ENCODE measurements at places on chromosomes 16 and 17.

- no peak for DNase-seq
Measured at GRCh38 chr16:3101841-3102470, 2.9 kb upstream of the ZSCAN10 start.

DNA sequence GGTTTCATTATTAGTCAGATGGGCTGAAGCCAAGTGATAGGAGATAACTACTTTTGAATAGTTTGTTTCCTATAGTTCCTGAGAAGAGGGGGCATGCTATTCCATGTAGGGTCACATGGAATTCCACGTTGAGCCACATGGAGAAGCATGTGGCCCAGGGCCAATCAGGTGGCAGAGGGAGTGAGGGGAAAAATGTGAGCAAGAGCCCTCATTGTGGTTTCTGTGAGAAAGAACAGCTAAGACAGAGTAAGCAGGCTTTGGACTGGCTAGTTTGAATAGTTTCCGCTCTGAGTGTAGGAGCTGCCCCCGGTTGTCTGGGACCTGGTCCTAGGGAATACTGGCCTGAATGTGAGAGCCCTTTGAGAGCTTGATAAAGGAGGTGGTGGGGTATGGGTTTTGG, 69.9 kb upstream of the CNTNAP4 start:
- no peak for DNase-seq

DNA sequence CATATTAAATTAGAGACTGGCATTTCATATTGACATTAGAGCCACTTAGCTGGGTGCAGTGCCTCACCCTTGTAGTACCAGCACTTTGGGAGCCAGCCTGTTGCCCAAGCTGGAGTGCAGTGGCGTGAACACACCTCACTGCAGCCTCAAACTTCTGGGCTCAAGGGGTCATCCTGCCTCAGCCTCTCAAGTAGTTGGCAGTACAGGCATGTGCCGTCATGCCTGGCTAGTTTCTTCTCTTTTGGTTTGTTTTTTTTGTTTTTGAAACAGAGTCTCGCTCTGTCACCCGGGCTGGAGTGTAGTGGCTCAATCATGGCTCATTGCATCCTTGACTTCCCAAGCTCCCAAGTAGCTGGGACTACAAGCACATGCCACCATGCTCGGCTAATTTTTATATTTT, 8.7 kb downstream of the PPM1E start:
- DNase-seq, result no peak

- DNase-seq, result no peak
Measured at GRCh38 chr17:948284-948852, 31.2 kb downstream of the NXN start.

GRCh38 chr16:27318392-27319256, 4.8 kb downstream of the IL4R start:
- no peak for DNase-seq

DNA sequence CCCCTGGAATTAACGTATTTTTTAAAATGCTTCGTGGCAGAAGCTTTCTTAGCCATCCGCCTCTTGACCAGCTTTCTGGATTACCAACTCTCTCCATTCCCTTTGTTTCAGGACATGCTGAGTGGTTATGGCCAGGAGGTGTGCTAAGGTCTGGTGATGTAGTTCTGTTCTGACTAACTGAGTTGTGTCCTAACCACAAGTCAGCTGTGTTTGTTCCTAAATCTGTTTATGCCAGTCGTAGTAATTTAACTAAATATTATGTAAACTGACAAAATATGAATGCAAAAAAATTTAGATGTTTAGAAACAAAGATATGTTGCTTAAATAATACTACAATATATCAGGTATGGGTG, 61.6 kb downstream of the MRTFB start:
- no peak for DNase-seq

DNA sequence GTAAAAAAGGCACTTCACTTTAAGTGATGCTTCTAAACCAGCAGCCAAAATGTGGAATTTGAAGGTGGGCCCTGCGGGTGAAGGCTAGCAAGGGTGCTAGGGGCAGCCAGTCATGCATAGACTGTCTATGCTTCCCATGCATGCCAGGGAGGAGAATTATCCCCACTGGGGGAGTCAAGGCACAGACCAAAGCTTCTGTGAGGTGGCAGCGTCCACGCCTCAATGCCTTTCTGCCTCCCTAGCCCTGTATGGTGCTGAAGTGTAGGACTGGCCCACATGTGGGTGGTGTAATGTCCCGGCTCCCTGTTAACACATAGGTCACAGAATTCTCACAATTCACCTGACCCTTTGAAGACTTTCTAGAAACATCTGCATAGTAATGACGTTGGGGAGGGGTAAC, 1.9 kb downstream of the HS3ST2 start:
- DNase-seq, result no peak

DNA sequence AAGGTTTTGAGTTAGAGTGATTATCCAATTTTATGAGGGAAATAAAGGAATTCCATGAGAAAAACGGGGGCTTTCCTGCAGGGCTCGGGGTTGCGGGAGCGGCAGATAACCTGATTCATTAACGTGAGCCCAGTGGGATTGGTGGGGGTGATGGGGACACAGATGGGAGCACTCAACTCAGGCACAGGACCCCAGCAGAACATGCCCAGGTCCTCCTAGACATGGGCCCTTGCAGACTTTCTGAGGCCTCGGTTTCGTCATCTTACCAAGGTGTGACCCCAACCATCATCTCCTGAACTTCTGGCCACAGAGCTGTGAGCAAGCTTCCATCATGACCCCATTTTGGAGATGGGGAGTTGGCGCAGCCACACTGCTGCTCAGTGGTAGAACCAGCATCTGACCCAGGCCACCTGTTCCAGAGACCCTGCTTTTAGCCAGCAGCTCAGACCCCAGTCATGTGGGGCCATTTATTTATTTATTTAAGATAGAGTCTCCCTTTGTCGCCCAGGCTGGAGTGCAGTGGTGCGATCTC, 22.3 kb downstream of the CARHSP1 start:
- DNase-seq, result no peak

- DNase-seq, result no peak
Measured at GRCh38 chr16:57544124-57544653, 1.7 kb downstream of the ADGRG5 start.

DNA sequence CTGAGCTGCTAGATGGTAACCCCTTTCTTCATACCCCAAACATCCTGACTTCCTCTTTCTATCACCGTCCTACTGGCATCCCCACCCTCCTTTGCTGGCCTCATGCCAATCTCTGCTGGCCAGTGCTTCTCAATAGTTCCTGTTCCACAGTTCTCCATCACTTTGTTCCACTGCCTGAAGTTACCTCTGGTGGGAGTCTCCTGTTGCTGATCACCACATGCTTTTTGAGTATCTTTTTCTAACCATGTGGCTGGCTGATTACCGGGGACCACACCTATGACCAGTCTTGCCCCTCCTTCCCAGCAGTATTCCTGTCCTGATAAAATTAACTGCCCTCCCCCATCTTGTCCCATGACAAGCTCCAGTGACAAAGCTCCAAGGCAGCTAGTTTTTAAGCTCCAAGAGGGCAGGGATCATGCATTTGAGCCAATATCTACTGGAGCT, 380.4 kb upstream of the CCL2 start:
- peak; percentile 92 for DNase-seq

GRCh38 chr16:1688807-1689560, 10.9 kb downstream of the JPT2 start:
- no peak for DNase-seq

DNA sequence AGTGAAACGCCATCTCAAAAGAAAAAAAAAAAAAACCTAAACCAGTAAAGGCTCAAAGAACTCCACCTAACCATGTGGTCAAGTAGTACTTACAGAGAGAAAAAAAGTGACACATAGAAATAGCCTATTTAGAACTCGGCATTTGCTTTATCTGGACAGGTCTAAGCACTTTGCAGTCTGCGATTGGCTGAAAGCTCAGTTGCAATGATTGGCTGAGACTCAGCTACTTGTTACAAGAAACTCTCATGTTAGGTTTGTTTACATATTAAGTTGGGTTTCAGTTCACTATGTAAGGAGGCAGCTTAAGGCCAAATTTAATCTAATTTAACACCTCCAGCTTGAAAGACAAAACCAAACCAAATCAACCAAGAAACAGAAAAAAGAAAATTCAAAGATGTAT, 19.1 kb downstream of the ABCC3 start:
- no peak for DNase-seq

GRCh38 chr17:82246365-82247181, 17.7 kb downstream of the SLC16A3 start:
- no peak for DNase-seq

GRCh38 chr16:11411059-11411550, 65.8 kb downstream of the RMI2 start:
- no peak for DNase-seq

- no peak for DNase-seq
Measured at GRCh38 chr17:73105431-73105830, 12.9 kb upstream of the SLC39A11 start.

GRCh38 chr16:19393226-19394111, 24.2 kb upstream of the TMC5 start:
- no peak for DNase-seq

- no peak for DNase-seq
Measured at GRCh38 chr17:48456589-48456988, 26.6 kb upstream of the SKAP1 start.

DNA sequence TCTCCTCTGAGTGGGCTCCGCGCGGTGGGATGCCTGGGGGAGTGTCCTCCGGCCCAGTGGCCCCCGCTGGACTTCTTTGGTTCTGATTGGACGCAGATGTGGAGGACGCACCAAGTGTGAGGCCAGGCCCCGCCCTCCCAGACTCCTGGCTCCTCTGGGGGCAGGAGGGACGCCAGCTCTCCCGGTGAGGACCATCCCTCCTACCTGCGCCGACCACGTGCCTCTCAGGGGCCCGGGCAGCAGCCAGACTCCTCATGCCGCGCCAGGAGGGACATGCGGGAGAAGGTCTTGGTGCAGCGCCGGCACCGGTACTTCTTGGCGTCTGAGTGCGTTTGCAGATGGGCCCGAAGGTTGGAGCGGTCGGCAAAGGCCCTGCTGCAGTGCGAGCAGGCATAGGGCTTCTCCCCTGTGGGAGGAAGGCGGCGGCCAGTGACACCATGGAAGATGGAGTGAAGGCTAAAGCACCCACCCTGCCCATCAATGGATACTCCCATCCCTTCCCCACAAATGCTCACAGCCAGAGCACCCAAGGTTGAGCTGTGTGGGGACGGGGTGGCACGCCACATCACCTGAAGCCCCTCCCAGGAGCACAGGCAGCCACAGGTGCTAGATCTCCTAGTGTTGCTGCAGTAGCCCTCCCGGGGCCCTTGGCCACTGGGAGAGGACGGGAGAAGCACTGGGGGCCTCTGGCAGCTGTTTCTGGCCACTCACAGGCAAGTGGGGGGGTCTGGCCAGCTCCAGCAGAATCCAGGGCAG, 7.9 kb downstream of the SNAI3 start:
- no peak for DNase-seq

- peak; percentile 29 for DNase-seq
Measured at GRCh38 chr17:77577491-77577890, 381.0 kb upstream of the TNRC6C start.

DNA sequence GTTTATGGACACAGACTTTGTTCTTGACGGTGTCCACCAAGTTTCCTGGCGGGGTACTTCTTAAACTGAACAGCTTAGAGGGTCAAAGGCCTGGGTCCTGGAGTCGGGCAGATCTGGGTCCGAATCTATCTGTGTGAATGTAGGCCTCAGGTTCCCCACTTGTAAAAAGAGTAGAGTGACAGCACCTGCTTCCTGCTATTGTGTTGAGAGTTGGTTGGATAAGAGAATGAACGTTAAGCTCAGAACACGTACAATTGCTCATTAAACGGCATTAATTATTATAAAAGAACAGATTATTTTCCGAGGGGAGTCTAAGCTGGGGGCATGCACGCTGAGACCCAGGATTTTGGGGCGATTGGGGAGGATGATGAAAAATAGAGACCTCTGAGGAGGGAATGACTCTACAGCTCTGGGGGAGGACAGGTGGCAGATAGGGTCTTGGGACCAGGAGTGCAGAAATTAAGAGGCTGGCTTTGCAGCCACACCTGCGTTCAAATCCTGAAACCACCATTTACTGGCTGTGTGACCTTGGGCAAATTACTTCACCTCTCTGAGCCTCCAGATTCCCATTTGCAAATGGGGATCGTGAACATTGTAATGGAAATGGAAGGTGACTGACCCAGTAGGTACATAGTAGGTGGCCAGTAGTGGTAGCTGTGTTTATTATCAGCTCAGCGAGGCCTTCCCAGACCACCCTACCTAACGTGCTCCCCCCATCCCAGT, 862 bp downstream of the CLEC16A start:
- DNase-seq, result no peak

DNA sequence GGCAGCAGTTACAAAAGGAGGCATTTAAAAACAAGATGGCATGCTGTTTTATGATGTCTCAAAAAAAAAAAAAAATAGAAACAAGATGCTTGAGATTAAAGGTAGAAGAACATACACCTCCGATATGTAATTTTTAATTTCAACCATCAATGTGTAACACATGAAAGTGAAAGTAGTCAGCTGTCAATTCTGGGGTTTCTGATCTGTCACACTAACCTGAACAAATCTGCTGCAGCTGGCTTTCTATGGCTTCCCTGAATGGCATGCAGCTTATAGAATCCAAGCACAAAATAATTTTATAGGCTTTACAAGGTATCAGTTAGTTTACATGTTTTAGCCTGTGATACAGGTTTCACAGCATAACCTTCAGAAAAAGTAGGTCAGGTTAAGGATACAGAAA, 13.5 kb downstream of the GLYR1 start:
- no peak for DNase-seq

GRCh38 chr17:27649929-27650328, 18.9 kb downstream of the LGALS9 start:
- DNase-seq, result no peak

DNA sequence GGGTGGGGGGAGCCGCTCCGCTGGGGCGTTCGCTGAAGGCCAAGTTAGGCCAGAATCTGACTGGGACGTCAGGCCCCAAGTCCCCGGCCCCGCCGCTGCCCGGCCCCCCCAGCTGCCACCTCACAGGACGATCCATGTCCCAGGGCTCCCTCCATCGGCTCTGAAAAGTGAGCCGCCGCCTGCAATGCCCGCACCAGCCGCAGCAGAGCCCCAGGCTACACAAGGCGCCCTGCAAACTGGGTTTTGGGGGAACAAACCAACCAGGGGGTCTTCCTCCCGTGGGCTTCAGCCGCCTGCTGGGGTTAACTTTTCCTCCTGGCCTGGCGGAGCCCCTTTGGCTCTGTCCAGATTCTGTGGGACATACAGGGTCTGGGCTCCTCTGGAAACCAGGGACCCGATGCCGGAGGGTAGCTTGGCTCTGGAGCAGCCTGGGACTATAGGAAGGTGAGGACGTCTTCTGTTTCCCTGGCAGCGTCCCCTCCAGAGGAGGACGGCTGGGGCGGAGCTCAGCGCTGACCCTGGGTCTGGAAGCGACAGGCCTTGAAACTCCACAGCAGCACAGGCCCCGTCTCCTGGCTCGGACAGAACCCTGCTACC, 835 bp downstream of the NME4 start:
- DNase-seq, result peak; percentile 56

GRCh38 chr17:746181-746580, 5.9 kb downstream of the GEMIN4 start:
- no peak for DNase-seq

Measured in liver (tissue), 10 donors.